Vagina (tissue), 2 donors: ENCODE measurements at places on chromosomes 3 and 15. TPM values are rescaled to one million over a fixed set of nuclear protein-coding genes. Genes with fewer than 3 reads are reported as not detected.

CCR3 gene
- total RNA-seq, result not detected

- DNase-seq, result no peak
Measured at GRCh38 chr3:72593881-72594397, 254.3 kb downstream of the SHQ1 start.

GRCh38 chr3:128994173-128994512 is 267 bp upstream of the CFAP92 start:
- DNase-seq, result no peak

DNA sequence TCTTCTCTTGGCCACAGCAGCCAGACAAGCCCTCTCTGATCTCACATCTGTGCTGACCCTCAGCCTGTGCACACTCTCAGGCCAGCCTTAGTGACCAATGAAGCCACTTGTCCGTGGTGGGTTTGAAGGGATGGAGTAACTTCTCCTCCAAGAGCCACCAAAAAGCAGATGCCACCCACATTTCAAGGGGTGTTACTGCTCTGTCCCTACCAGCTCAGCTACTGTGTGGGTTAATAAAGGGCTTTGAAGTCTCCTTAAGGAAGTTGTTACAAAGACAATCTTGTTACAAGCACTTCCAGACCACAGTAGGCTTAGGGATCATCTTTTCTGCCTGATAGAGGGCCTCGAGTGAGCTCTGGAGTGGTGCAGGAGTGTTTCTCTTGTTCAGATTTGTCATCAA is 3.3 kb upstream of the CA12 start:
- no peak for DNase-seq

GRCh38 chr15:41904541-41905005 is 10.7 kb upstream of the SPTBN5 start:
- DNase-seq, result no peak

GRCh38 chr3:98005438-98005837 is 29.7 kb downstream of the GABRR3 start:
- no peak for DNase-seq
